HCT116 (cell line): ENCODE measurements at places on chromosomes 6 and 20. TPM values are rescaled to one million over a fixed set of nuclear protein-coding genes. Genes with fewer than 3 reads are reported as not detected.
A peak's percentile ranks its signal among the peaks of the same experiment; 100 is the strongest.

The PROKR2 gene
- not detected for total RNA-seq

DNA sequence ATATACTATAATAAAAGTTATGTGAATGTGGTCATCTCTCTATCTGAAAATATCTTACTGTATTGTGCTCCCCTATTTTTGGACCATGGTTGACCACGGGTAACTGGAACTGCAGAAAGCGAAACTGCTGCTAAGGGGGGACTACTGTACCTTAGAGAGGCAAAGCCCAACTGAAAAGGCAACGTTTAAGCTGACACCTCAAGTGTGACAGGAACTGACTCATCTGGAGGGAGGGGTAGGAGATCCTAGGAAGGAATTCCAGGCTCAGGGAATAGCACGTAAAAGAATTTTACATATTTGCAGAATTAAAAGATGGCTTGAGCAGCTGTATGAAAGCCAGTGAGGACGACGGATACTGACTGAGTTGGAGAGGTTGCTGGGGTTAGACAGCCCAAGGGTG lies 34.8 kb downstream of the ELOVL2 start:
- no peaks in the 10 kb centered on the region for H3K36me3 ChIP-seq
- H3K27me3 ChIP-seq: no peaks in the 10 kb centered on the region
- H3K4me3 ChIP-seq: peak overlapping the region; percentile 25
- H3K4me1 ChIP-seq: peaks cover 21% of the 10 kb centered on the region
- H3K27ac ChIP-seq: no peak overlapping the region

DNA sequence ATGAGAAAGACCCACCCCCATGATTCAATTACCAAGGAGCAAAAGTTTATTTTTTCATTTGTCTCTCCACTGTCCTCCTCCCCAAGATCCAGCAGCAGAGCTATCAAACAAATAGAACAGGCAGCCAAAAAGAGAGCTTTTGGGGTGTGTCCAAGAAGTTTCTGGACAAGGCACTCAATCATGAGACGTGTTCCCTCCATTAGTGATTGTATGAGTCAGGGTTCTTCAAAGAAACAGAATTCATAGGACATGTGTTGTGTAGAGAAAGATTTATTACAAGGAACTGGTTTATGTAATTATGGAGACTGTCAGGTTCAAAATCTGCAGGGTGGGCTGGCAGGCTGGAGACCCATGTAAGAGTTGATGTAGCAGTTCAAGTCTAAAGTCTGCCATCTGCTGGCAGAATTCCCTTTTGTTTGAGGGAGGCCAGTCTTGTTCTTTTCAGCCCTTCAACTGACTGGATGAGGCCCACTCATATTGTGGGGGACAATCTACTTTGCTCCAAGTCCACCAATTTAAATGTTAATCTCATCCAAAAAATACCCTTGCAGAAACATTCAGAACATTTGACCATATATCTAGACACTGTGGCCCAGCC lies 248.1 kb upstream of the OPRM1 start:
- peak; percentile 15 for DNase-seq
- no peaks in the 10 kb centered on the region for H3K27me3 ChIP-seq
- H3K27ac ChIP-seq: no peak overlapping the region
- H3K36me3 ChIP-seq: no peaks in the 10 kb centered on the region
- no peak overlapping the region for H3K4me3 ChIP-seq

- H3K4me3 ChIP-seq: no peak overlapping the region
- DNase-seq: no peak
- no peak overlapping the region for H3K27ac ChIP-seq
- H3K27me3 ChIP-seq: no peaks in the 10 kb centered on the region
- no peaks in the 10 kb centered on the region for H3K4me1 ChIP-seq
Observed at GRCh38 chr6:128256095-128256494, 264.3 kb downstream of the PTPRK start.

DNA sequence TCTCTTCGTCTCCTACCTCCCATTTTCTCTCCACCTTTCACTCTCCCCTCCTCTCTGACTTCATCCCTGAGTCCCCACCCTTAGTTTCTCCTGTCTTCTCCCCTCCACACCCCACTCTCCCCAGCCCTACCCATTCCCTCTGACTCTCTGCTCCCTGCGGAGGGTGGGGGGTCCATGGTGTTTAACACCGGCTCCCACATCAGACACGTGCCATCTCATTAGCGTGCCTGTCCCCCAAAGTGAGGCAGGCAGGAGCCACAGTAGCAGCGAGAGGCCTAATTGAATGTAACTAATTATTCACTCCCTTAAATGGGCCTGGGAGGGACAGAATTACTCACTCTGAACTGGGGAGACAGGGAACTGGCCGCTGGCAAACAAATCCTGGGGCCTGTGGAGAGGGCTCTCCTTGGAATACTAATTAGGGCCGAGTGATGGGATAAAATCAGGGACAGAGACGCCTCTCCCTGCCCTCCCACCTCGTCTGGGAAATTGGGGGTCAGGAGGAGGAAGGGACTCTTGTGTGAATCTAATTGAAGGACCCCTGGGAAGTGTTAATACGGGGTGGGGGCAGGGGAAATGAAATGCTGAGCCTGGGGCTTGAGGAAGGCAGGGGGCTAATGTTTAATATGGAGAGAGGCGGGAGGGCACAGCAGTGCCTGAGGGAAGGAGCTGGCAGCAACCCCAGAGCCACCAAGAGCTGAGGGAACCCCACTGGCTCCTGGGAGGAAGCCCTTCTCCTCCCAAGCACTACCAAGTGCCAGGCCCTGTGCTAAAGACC lies 17.9 kb downstream of the CD40 start:
- no peaks in the 10 kb centered on the region for H3K4me1 ChIP-seq
- H3K27ac ChIP-seq: no peak overlapping the region
- DNase-seq: no peak
- H3K27me3 ChIP-seq: peaks cover 20% of the 10 kb centered on the region; the same call in 1 of the 2 replicates
- H3K36me3 ChIP-seq: no peaks in the 10 kb centered on the region
- H3K4me3 ChIP-seq: no peak overlapping the region

- H3K4me1 ChIP-seq: peaks cover 69% of the 10 kb centered on the region
- H3K27ac ChIP-seq: peak overlapping the region; percentile 84
- no peaks in the 10 kb centered on the region for H3K36me3 ChIP-seq
- H3K4me3 ChIP-seq: no peak overlapping the region
- peak; percentile 73 for DNase-seq
Observed at GRCh38 chr20:373171-373890, 7.2 kb upstream of the TRIB3 start.
